Activated CD4-positive, alpha-beta T cell treated with anti-CD3 and anti-CD28 coated beads, Interleukin-2, amount 10 ng/mL, durations not matched to agents 24 days and 14 days (primary cell): ENCODE measurements at places on chromosomes 6 and 20. TPM values are rescaled to one million over a fixed set of nuclear protein-coding genes. Genes with fewer than 3 reads are reported as not detected.

Gene BTNL2
- not detected in 2 replicates for total RNA-seq

Gene GJA1
- not detected in 2 replicates for total RNA-seq

GRCh38 chr6:162450358-162450757 is 277.2 kb downstream of the PRKN start:
- no peaks in the 10 kb centered on the region for H3K27me3 ChIP-seq
- DNase-seq = no peak
- H3K4me1 ChIP-seq = no peaks in the 10 kb centered on the region
- H3K36me3 ChIP-seq = no peaks in the 10 kb centered on the region

GRCh38 chr20:46898423-46898822 is 3.8 kb downstream of the EYA2 start:
- H3K4me1 ChIP-seq = no peaks in the 10 kb centered on the region
- peaks cover 57% of the 10 kb centered on the region for H3K27me3 ChIP-seq
- H3K27ac ChIP-seq = no peak overlapping the region
- DNase-seq = no peak
- no peak overlapping the region for H3K4me3 ChIP-seq

- H3K36me3 ChIP-seq = peaks cover 12% of the 10 kb centered on the region
- H3K27ac ChIP-seq = peak overlapping the region; percentile 15
- H3K27me3 ChIP-seq = no peaks in the 10 kb centered on the region
- peak overlapping the region; percentile 34 for H3K4me3 ChIP-seq
- no peak for DNase-seq
Observed at GRCh38 chr6:157427969-157428368, 47.0 kb downstream of the ZDHHC14 start.

GRCh38 chr6:167917551-167918154 is 79.8 kb upstream of the KIF25 start:
- H3K27ac ChIP-seq = no peak overlapping the region
- H3K36me3 ChIP-seq = peaks cover 10% of the 10 kb centered on the region
- no peaks in the 10 kb centered on the region for H3K27me3 ChIP-seq

DNA sequence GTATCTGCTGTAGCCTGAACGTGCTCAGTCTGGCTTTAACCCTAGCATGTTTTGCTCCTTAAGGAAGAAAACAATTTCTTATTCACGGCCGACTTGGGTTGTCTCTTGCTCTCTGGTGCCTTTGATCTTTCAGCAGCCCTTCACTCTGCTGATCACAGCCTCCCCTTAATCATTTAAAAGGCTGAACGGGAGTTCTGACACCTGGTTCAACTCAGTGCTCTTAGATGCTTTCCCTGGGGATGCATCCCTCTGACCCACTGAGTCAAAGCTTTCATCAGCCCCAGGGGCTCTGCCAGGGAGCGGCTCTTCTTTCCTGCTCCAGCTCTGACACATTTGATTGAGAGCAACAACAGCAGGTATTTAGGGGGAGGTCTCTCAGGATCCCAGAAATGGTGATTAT is 79.0 kb upstream of the FYN start:
- H3K4me3 ChIP-seq = no peak overlapping the region
- H3K27ac ChIP-seq = no peak overlapping the region
- peaks cover 9% of the 10 kb centered on the region for H3K4me1 ChIP-seq
- DNase-seq = no peak

DNA sequence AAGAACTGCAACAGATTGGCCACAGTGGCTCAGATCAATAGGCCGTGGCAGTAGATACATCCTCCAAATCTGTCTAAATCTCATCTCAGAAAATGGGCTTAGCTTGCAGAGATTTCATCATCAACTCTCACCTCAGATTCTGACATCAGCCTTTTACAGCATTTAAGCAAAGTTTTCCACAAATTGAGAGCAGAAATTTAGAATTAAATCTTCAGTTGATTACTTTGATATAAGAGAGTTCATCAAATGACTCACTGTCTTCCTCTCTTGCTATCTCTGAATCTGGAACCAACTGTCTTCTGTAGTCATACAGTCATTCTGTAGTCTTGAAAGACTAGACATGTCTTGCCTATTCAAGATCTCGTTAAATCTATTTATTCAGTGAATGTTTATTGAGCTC is 45.2 kb upstream of the CTAGE9 start:
- peaks cover 27% of the 10 kb centered on the region for H3K27me3 ChIP-seq
- H3K4me1 ChIP-seq = no peaks in the 10 kb centered on the region

GRCh38 chr6:12873691-12874090 is 157.1 kb downstream of the PHACTR1 start:
- no peak overlapping the region for H3K4me3 ChIP-seq
- peaks cover 8% of the 10 kb centered on the region for H3K27me3 ChIP-seq
- H3K4me1 ChIP-seq = no peaks in the 10 kb centered on the region

Gene TTK
- total RNA-seq = 21.9 and 22.4 TPM in 2 replicates

DNA sequence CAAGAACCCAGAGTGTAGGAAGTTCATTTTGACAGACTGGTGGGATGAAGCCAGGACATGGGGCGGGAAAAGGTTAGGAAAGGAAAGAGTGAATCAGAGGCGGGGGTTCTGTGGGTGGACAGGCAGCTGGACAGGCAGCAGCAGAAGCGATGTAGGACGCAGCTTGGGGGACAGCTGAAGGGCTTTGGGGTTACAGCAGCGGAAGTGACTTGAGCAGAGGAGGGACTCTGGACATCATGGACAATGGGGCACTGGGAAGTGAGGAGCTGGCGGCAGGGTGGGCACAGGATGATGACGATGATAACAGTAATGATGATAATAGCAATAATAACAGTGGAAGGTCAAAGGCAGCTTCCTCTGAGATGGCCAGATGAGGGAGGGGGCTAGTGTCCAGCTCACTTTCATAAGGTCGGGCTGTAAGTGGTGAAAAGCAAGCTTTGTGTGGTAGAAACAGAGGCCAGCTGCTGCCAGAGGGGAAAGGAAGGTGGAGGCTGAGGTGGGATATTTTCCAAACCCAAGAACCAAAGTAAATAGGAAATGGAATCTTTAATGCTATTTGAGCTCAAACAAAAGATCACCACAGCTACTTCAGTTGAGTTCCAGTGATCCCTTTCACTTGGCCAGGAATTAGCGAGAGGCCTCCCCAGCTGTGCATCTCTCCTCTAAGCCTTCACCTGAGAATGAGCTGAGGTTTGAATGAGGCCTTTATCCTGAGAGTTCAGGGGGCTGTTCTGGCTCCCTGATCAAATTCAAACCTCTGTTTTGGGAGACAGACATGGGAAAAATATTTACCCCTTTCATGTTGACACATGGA is 433.5 kb downstream of the DHX35 start:
- no peak overlapping the region for H3K27ac ChIP-seq
- H3K27me3 ChIP-seq = no peaks in the 10 kb centered on the region
- no peak for DNase-seq
- no peak overlapping the region for H3K4me3 ChIP-seq
- no peaks in the 10 kb centered on the region for H3K36me3 ChIP-seq

DNA sequence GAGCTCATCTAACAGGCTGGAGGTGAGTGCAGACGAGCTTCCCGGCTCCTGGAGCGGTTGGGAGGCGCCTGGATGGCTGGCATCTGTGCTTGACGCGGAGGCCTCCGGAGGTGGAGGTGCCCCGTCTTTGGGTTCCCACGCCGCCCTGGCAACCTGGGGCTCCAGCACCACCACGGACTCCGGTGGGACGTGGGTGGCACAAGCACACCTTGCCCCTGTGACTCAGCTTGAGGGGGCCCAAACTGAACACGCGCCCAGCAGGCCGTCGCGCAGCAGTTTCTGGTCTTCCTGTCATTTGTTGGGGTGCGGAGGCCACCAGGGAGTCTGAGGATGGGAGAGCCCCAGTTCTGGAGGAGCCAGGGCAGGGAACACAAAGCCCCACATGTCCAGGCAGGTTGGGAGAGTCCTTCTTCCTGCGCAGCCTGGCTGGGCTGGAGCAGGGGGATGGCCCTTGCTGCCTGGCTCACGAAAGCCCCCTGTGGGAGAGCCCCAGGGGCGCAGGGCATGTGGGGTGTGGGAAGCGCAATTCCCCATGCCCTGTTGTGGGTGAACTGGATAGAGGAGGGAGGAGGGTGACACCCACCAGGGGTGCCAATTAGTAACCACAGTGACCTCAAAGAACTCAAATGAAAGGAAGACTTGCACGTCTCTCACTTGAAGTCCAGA is 1378.6 kb upstream of the DEFB115 start:
- peaks cover 8% of the 10 kb centered on the region for H3K36me3 ChIP-seq
- no peaks in the 10 kb centered on the region for H3K4me1 ChIP-seq
- DNase-seq = peak; percentile 74
- H3K4me3 ChIP-seq = no peak overlapping the region
- H3K27me3 ChIP-seq = peaks cover 2% of the 10 kb centered on the region
- no peak overlapping the region for H3K27ac ChIP-seq

DNA sequence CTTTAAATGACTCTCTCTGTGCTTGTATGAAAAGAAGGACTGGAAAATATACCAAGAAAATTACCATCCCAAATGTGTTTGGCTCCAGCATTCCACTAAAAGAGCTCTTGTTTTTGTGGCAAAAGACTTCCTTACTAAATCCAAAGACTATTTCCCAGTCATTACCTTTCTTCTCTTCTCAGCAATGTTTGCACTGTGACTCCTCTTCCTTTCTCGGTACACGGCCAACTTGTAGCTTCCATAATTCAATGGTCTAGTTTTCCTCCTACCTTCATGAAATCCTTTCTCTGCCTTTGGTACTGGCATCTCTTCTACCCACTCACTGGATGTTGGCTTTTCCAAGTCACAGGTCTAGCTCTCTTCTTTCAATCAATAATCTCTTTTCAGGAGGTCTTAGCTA is 568.5 kb upstream of the JAG1 start:
- no peak overlapping the region for H3K4me3 ChIP-seq
- no peaks in the 10 kb centered on the region for H3K27me3 ChIP-seq
- no peak for DNase-seq
- no peaks in the 10 kb centered on the region for H3K4me1 ChIP-seq
- H3K27ac ChIP-seq = no peak overlapping the region

- H3K36me3 ChIP-seq = no peaks in the 10 kb centered on the region
- H3K27ac ChIP-seq = no peak overlapping the region
- H3K4me3 ChIP-seq = no peak overlapping the region
Observed at GRCh38 chr20:18240997-18241396, 47.3 kb upstream of the ZNF133 start.

GRCh38 chr20:54839224-54839623 is 363.8 kb downstream of the DOK5 start:
- H3K27ac ChIP-seq = no peak overlapping the region
- DNase-seq = no peak
- no peaks in the 10 kb centered on the region for H3K4me1 ChIP-seq
- H3K4me3 ChIP-seq = no peak overlapping the region
- H3K36me3 ChIP-seq = no peaks in the 10 kb centered on the region

- no peaks in the 10 kb centered on the region for H3K4me1 ChIP-seq
- DNase-seq = no peak
- no peaks in the 10 kb centered on the region for H3K36me3 ChIP-seq
- no peak overlapping the region for H3K4me3 ChIP-seq
- H3K27ac ChIP-seq = no peak overlapping the region
Observed at GRCh38 chr6:123295181-123295580, 299.1 kb downstream of the CLVS2 start.

DNA sequence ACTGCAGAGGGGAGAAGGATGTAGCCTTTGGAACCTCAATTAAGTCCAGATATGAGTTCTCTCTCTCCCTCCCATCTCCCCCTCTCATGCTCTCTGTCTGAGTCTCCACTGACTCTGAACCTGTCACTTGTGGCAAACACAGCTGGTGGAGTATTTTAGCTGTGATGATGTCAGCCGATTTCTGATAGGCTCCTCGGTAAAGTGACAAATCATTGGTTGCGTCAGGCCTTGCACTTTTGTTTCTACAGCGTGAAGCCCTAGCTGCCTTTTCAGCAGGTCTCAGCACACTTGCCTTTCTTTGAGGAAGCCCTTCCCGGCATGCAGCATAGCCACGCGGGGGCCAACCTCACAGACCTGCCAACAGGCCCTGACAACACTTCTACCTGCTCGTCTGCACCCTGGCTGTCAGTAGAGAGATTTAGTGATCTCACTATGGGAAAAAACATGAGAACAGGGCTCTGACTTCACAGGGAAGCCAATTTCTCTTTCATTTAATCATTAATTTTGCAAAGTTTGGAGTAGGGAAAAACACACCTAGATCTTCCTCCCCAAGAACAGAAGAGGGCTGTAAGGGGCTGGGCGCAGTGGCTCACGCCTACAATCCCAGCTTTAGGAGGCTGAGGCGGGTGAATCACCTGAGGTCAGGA is 84.4 kb downstream of the GMPR start:
- peak overlapping the region; percentile 93 for H3K27ac ChIP-seq
- H3K27me3 ChIP-seq = no peaks in the 10 kb centered on the region
- peak overlapping the region; percentile 68 for H3K4me3 ChIP-seq
- peaks cover 64% of the 10 kb centered on the region for H3K4me1 ChIP-seq

Gene AKAP7
- 3.2 and 4.1 TPM in 2 replicates for total RNA-seq

- no peak overlapping the region for H3K27ac ChIP-seq
- DNase-seq = no peak
- H3K36me3 ChIP-seq = no peaks in the 10 kb centered on the region
- no peaks in the 10 kb centered on the region for H3K27me3 ChIP-seq
- no peaks in the 10 kb centered on the region for H3K4me1 ChIP-seq
- no peak overlapping the region for H3K4me3 ChIP-seq
Observed at GRCh38 chr6:156219973-156220372, 557.2 kb upstream of the ARID1B start.

DNA sequence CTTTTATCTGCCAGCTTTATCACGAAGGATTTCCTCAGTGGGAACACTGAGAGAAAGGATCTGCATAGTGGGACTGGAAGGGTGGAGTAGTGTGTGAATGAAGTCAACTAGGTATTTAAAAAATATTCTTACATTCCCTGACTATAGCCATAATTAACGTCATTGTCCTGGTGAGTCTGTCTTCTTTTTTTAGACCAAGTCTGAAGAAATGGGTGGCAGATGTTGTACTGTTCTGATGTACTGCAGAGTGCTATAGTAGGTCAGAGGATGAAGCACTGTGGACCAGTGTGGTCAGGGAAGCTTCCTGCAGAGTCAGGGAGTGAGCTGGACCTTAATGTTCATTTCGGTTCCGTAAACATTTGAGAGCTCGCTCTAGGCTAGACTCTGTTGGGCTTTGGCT is 11.9 kb downstream of the TULP4 start:
- H3K4me3 ChIP-seq = no peak overlapping the region
- H3K27me3 ChIP-seq = no peaks in the 10 kb centered on the region
- DNase-seq = no peak
- H3K27ac ChIP-seq = no peak overlapping the region
- H3K4me1 ChIP-seq = peaks cover 35% of the 10 kb centered on the region

DNA sequence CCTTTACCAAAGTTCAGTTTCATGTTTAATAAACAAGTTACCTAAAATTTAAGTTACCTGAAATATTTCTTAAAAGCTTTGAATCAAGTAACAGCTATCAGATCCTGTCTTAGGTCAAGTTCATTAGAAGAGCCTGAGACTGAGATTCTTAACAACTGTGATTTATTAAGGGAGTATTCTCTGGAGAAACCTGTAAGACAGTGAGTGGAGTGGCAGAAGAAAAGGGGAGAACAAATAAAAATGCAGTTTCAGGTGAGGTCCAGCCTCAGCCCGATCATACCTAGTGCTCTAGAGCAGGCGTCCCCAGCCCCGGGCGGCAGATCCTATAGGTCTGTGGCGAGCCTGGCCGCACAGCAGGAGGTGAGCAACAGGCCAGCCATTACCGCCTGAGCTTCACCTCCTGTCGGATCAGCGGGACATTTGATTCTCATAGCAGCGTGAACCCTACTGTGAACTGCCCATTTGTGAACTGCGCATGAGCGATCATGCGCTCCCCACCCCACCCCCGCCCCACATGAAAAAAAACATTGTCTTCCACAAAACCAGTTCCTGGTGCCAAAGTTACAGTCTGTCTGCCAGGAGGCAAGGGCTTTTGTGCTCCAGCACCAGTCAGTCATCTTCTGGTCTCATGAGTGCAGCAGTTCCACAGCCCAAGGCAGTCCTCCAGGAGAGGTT is 59.2 kb upstream of the ADGRB3 start:
- no peak for DNase-seq
- H3K27me3 ChIP-seq = no peaks in the 10 kb centered on the region
- no peak overlapping the region for H3K27ac ChIP-seq

- peaks cover 13% of the 10 kb centered on the region for H3K27me3 ChIP-seq
- H3K4me1 ChIP-seq = no peaks in the 10 kb centered on the region
- H3K36me3 ChIP-seq = no peaks in the 10 kb centered on the region
- H3K4me3 ChIP-seq = no peak overlapping the region
- no peak for DNase-seq
Observed at GRCh38 chr6:139398658-139399057, 24.2 kb upstream of the CITED2 start.
